CD8-positive, alpha-beta memory T cell (primary cell): ENCODE measurements at places on chromosomes 11 and 22.

GRCh38 chr11:46363031-46363407, 15.8 kb downstream of the DGKZ start:
- H3K36me3 ChIP-seq: peaks cover 18% of the 10 kb centered on the region
- no peak for DNase-seq
- no peak overlapping the region for H3K4me3 ChIP-seq
- peak overlapping the region; percentile 76 for H3K27ac ChIP-seq
- no peaks in the 10 kb centered on the region for H3K27me3 ChIP-seq

GRCh38 chr22:45645526-45646414, 25.9 kb upstream of the ATXN10 start:
- peak; percentile 67 for DNase-seq
- H3K27ac ChIP-seq: no peak overlapping the region
- H3K27me3 ChIP-seq: peaks cover 3% of the 10 kb centered on the region
- no peaks in the 10 kb centered on the region for H3K36me3 ChIP-seq

- H3K27ac ChIP-seq: no peak overlapping the region
- no peak overlapping the region for H3K4me3 ChIP-seq
- no peaks in the 10 kb centered on the region for H3K27me3 ChIP-seq
- H3K4me1 ChIP-seq: no peaks in the 10 kb centered on the region
These were observed 61.4 kb upstream of the ASPHD2 start for GRCh38 chr22:26367402-26368245.

DNA sequence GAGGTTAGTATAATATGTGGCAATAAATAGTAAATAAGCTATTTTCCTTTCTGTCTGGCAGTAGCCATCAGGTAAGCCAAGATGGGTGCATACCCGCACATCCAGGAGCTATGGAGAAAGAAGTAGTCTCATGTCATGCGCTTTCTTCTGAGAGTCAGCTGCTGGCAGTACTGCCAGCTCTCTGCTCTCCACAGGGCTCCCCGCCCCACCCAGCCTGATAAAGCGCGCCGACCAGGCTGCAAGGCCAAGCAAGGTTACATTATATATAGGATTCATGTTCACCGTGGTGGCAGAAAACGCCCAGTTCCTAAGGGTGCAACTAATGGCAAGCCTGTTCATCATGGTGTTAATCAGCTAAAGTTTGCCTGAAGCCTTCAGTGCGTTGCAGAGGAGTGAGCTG, 126.2 kb downstream of the ATG16L2 start:
- H3K27ac ChIP-seq: no peak overlapping the region
- H3K27me3 ChIP-seq: no peaks in the 10 kb centered on the region
- H3K4me1 ChIP-seq: no peaks in the 10 kb centered on the region
- no peak for DNase-seq

GRCh38 chr11:27721264-27722116, 21.2 kb upstream of the BDNF start:
- no peak overlapping the region for H3K4me3 ChIP-seq
- H3K27me3 ChIP-seq: peaks cover 20% of the 10 kb centered on the region
- H3K4me1 ChIP-seq: no peaks in the 10 kb centered on the region
- H3K27ac ChIP-seq: no peak overlapping the region

- H3K4me3 ChIP-seq: no peak overlapping the region
- H3K4me1 ChIP-seq: no peaks in the 10 kb centered on the region
- H3K27ac ChIP-seq: no peak overlapping the region
- no peaks in the 10 kb centered on the region for H3K36me3 ChIP-seq
- DNase-seq: no peak
These were observed 442.9 kb upstream of the RAG2 start for GRCh38 chr11:37040921-37041320.

DNA sequence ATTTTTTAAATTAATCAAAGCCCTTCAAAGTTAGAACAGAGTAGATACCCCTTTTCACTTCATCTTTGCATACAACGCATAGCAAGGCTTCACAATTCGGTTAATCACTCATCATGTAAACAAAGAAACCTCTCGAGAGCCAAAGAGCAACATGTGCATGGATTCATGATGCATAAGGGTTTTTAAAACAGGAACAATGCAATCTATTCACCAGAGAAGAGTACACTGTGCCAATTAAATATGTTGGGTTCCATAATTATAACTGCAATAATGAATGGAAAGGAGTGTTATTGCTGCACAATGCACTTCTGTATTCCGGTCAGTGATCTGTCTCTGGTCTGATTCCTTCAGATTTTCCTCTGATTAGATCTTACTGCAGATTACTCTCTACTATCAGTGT, 45.3 kb downstream of the CADM1 start:
- H3K27ac ChIP-seq: no peak overlapping the region
- H3K27me3 ChIP-seq: no peaks in the 10 kb centered on the region
- H3K4me1 ChIP-seq: no peaks in the 10 kb centered on the region
- no peaks in the 10 kb centered on the region for H3K36me3 ChIP-seq

DNA sequence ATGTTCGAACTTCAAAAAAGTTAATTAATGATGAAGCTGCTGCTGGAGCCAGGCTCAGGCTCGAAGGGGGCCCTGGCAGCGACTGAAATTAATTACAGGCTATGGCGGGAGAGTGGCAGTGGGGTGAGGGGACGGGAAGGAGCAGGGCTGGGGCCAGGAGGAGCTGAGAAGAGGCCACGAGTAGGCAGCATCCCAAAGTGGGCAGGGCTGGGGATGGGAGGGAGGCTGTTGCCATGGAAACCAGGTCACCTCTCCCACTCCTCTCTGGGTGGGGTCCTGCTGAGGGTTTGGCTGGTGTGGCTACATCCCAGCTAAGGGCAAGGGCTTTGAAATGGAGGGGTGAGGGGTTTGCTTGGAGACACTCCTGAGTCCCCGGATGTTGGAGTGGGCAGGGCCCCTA, 23.9 kb downstream of the CACNA1I start:
- H3K27me3 ChIP-seq: peaks cover 3% of the 10 kb centered on the region
- DNase-seq: no peak
- H3K4me3 ChIP-seq: no peak overlapping the region
- H3K27ac ChIP-seq: no peak overlapping the region
- no peaks in the 10 kb centered on the region for H3K36me3 ChIP-seq

DNA sequence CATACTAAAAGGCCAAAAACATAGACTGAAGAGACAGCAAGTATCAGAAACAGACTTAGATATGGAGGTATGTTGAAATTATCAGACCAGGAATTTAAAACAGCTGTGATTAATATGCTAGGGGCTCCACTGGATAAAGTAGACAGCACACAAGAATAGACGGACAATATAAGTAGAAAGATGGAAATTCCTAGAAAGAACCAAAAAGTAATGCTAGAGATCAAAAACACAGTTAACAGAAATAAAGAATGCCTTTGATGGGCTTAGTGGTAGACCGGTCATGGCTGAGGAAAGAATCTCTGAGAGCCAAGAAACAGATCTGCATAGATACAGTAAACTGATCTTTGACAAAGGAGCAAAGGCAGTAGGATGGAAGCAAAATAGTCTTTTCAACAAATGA, 250.2 kb downstream of the SWAP70 start:
- DNase-seq: no peak
- H3K27me3 ChIP-seq: no peaks in the 10 kb centered on the region
- H3K27ac ChIP-seq: no peak overlapping the region
- no peaks in the 10 kb centered on the region for H3K4me1 ChIP-seq
- no peak overlapping the region for H3K4me3 ChIP-seq

DNA sequence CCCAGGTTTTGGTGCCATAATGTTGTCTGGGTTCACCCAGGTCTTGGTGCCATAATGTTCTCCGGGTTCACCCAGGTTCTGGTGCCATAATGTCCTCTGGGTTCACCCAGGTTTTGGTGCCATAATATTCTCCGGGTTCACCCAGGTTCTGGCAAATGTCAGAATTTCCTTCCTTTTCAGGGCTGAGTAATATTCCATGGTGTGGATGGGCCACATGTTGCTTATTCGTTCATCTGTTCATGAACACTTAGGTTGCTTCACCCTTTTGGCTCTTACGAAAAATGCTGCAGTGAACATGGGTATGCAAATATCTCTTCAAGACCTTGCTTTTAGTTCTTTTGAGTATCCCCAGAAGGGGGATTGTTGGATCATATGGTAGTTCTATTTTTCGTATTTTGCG, 15.1 kb upstream of the GRAMD4 start:
- no peak for DNase-seq
- no peaks in the 10 kb centered on the region for H3K27me3 ChIP-seq
- H3K4me3 ChIP-seq: no peak overlapping the region
- peaks cover 11% of the 10 kb centered on the region for H3K4me1 ChIP-seq

DNA sequence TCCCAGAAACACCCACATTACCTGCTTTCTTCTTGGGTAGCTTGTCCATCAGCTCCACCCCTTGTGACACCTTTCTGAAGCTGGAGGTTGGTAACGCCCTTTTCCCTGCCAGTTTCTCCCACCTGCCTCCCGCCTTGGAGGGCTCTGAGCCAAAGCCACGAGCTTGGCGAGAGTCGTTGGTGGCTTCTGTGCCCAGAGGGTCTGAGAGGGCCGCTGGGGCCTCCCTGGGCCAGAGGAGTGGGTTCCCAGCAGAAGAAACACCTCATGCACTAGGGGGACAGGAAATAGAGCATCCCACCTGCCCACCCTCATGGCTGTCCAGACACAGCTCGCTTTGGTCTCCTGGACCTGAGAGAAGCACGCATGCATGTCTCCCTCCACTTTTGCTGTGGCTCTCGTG, 37.9 kb downstream of the B3GAT1 start:
- H3K36me3 ChIP-seq: no peaks in the 10 kb centered on the region
- H3K4me3 ChIP-seq: no peak overlapping the region
- no peak overlapping the region for H3K27ac ChIP-seq
- no peaks in the 10 kb centered on the region for H3K27me3 ChIP-seq
- no peak for DNase-seq
- H3K4me1 ChIP-seq: no peaks in the 10 kb centered on the region

DNA sequence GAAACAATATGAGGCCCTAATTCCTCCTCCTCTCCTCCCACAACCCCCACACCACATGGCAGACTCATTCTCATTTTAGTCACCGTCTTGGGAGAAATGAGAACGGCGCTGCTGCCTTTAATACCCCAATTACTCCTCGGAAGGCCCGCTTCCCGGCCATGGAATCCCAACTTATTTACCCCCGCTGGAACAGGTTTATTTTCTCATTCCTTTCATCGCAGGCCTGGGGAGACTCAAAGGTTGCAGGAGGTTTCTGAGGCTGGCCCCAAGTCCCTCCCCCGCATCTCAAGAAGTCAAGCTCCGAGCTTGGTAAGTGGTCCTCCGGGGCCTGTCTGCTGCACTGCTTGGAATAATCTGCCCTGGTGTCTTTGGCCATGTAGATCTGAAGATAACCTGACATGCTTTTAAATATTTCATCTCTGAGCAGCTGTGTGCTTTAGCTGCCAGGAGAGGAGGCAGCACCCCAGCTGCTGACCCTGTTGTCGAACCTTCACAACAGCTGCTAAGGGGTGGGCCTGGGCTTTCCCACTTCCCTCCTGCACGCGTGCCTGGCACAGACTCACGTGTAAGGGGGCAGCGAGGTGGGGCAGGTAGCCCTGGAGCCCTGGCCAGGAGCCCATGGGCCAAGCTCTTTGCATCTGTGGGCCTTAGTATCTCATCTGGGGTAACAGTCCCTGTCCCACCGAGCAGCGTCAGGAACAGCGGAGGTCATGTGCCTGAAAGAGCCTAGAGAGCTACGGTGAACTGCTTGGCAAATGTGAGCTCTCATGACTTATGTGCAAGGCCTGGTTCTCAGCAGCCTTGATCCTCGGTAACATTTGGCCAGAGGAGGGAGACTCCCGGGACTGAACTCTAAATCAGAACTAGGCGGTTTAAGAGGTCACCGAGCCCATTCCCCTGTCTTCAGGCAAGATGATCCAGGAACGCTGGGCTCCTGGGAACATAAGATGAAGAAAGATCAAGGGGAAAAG, 164.6 kb downstream of the ST3GAL4 start:
- no peaks in the 10 kb centered on the region for H3K36me3 ChIP-seq
- no peaks in the 10 kb centered on the region for H3K4me1 ChIP-seq
- H3K27me3 ChIP-seq: no peaks in the 10 kb centered on the region
- no peak overlapping the region for H3K4me3 ChIP-seq

- peak; percentile 78 for DNase-seq
- H3K36me3 ChIP-seq: no peaks in the 10 kb centered on the region
- no peak overlapping the region for H3K4me3 ChIP-seq
- no peaks in the 10 kb centered on the region for H3K27me3 ChIP-seq
- H3K27ac ChIP-seq: peak overlapping the region; percentile 51
These were observed 705 bp downstream of the UNC93B1 start for GRCh38 chr11:68002938-68003845.

- peak overlapping the region; percentile 52 for H3K4me3 ChIP-seq
- DNase-seq: peak; percentile 89
- H3K27me3 ChIP-seq: no peaks in the 10 kb centered on the region
- H3K27ac ChIP-seq: peak overlapping the region; percentile 78
These were observed 11.4 kb upstream of the BRD1 start for GRCh38 chr22:49838771-49839717.

GRCh38 chr11:62064221-62064620, 59.6 kb upstream of the INCENP start:
- H3K36me3 ChIP-seq: no peaks in the 10 kb centered on the region
- no peaks in the 10 kb centered on the region for H3K27me3 ChIP-seq
- no peak overlapping the region for H3K27ac ChIP-seq
- no peak for DNase-seq
- H3K4me3 ChIP-seq: no peak overlapping the region

GRCh38 chr11:129704831-129705230, 110.8 kb upstream of the TMEM45B start:
- no peaks in the 10 kb centered on the region for H3K36me3 ChIP-seq
- no peak overlapping the region for H3K4me3 ChIP-seq

GRCh38 chr11:77047007-77047927, 13.1 kb downstream of the B3GNT6 start:
- DNase-seq: peak; percentile 59
- H3K27me3 ChIP-seq: peaks cover 5% of the 10 kb centered on the region
- peak overlapping the region; percentile 58 for H3K4me3 ChIP-seq
- peaks cover 15% of the 10 kb centered on the region for H3K4me1 ChIP-seq
- no peaks in the 10 kb centered on the region for H3K36me3 ChIP-seq
- peak overlapping the region; percentile 25 for H3K27ac ChIP-seq

DNA sequence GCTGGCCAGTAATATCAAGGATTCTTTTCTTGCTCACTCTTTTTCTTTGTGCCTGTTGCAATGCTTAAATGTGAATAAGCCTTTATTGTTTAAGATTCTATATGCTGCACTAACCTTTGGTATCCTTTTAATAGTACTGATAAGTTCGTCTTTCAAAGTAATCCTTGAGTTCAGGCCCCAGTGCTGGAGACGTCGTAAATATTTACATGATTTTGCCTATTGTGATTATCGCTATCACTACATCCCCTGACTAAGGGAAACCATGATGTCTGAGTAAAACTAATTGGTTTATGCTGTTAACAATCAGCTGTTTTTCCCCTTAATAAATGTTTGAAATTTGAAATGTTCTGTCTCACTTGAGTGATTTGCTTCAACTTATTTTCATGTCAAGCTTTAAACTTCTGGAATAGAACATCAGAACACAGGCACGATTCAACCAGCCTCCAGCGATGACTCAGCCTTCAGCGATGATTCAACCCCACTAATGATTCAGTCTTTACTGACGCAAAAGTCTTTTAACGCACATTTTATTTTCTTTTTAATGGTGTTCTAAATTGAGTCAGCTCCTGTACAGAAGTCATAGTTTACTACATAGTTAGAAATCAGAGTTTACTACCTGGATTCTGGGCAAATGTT, 3.9 kb downstream of the HTATIP2 start:
- H3K27ac ChIP-seq: no peak overlapping the region
- H3K4me1 ChIP-seq: peaks cover 31% of the 10 kb centered on the region
- no peaks in the 10 kb centered on the region for H3K36me3 ChIP-seq
- H3K27me3 ChIP-seq: no peaks in the 10 kb centered on the region
- no peak for DNase-seq
